NCI-H2171 (cell line): ENCODE measurements at places on chromosomes 5 and 9.

- no peak for DNase-seq
Observed at GRCh38 chr5:34467436-34467835, 188.7 kb upstream of the RAI14 start.

DNA sequence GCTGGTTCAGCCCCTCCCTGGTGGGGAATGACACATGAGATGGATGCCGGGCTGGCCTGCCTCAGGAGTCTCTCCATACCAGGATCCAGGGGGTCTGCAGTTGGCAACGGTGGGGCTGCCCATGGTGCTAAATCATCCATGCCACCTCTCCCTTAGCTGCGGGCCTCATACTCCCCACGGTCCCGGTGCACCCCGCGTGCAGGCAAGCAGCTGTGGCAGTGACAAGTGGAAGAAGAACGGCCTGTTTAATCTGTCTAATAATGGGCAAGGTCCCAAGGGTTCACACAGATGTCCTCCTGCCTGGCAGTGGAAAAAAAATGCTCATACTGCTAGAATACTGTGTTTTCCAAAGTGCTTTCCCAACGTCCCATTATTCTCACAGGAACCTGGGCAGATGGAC lies 196.9 kb upstream of the PANK3 start:
- no peak for DNase-seq

- DNase-seq, result peak; percentile 71
Observed at GRCh38 chr5:117486879-117487391, 912.3 kb upstream of the SEMA6A start.

DNA sequence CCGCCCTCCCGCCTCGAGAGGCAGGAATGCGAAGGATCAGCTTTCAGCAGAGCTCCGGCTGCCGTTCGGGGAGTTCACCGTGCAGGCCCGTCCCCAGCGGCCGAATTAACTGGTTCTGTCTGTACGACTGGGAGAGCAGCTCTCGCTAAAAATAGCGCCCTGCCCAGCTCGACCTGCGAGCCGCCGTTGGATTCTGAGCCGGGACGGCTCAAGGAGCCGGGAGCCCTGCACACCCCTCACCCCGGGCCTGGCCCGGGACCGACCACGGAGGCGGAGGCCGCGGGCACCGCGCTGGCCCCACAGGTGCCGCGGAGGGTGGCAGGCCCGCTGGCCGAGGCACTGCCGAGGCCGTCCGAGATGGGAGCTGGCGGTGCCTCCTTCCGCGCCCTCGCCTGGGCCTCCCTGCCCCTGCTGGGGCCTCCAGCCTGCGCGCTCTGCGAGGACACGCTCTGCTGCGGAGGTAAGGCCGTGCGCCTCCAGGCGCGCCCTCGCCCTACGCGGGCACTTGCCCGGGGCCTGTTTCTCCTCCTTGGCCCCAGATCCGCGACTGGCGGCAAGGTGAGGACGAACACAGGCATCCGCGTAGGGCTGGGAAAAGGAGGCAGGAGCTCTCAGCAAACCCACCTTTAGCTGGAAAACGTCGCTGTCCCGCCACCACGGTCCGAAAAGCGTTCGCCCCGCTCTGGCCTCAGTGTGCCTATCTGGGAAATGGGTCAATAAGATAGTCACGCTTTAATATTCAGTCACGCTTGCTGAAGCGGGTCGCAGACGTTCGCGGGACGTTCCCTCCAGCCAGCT lies 53.1 kb upstream of the DAB2IP start:
- peak; percentile 61 for DNase-seq

- peak; percentile 77 for DNase-seq
Observed at GRCh38 chr9:136978073-136978864, 965 bp downstream of the PTGDS start.

GRCh38 chr5:78533356-78533755 lies 115.2 kb downstream of the LHFPL2 start:
- no peak for DNase-seq

DNA sequence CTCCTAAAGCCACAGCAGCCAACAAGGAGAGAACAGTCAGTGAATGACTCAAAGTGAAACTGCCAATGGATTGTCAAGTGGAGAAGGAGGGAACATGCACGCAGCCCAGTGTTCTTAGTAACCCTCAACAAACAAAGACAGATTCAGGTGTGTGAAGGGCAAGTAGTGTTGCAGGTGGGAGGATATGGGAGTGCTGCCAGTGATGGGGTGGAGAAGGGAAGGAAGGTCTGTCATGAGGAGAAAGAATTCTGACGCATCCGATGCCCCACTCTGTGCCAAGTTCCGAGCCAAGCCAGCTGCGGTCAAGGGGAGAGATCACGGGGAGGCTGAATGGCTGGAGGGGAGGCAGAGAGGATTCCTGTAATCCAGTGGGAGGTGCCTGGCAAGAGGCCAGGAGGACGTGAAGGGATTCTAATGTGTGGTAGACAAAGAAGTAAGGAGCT lies 56.5 kb downstream of the CAST start:
- DNase-seq, result no peak

- DNase-seq, result no peak
Observed at GRCh38 chr5:96114736-96115135, 153.1 kb upstream of the ELL2 start.

DNA sequence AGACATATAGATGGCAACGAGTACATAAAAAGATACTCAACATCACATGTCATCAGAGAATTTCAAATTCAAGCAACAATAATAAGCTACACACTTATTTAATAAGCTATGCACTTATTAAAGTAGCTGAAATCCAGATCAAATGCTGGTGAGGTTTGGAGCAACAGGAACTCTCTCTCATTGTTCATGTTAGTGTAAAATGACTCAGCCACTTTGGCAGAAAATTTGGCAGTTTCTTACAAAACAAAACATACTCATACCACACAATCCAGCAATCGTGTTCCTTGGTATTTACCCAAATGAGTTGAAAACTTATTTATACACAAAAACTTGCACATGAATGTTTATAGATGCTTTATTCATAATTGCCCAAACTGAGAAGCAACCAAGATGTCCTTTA lies 131.5 kb upstream of the NFIL3 start:
- no peak for DNase-seq

GRCh38 chr5:80177236-80177635 lies 78.6 kb downstream of the SERINC5 start:
- DNase-seq, result no peak

DNA sequence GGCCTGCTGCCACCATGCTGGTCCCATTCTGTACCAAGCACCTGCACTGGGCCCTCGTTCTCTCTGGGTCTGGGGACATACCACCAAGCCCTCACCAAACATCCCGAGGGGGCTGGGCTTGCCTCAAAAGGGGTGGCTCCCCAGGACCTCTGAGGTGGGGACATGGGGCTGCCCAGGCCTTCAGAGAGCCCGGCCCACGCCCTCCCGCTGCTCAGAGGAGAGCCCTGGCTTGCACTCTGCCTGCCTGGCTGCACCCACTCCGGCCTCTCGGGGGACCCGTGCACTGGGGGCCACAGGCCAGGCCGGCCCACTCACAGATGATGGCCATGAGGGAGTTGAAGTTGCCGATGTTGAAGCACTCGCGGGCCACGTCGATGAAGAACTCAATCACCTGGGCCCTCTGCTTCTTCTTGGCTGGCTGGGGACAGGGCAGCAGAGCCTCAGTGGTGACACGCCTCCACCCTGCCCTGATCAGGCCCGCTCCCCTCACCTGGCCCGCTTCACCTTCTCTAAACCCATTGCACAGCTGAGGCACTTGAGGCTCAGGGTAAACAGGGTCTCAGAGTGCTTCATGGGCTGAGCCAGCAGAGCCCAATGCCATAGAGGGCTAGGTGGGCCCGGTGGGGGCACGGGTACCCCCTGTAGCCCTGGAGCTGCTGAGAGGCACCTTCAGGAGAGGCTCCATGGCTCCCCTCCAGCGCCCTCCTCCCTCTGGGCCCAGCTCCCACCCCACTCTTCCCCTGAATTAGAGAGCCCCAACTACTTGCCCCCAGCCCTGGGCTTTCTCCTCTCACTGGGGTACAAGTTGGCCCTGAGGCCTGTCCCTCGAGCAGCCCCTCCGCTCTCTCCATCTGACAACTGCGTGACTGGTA lies 47.7 kb upstream of the RNF130 start:
- no peak for DNase-seq

DNA sequence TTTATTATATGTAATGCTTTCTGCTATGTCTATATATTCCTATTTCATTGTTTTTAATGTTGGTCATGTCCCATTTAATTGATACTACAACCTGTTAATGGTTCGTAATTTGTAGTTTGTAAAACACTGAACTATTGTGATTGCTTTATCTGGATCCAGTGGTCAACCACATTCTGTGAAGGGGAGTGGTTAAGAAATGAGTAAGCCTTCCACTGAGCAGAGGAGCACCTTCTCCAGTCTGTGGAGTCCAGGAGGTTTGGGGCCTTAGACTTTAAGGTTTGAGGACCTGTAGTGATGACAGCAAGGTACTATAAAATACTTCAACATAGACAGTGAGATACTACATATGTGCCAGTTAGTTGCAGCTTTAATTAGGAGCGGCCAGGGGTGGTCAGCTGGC lies 67.7 kb upstream of the RAD23B start:
- DNase-seq, result no peak

- DNase-seq, result no peak
Observed at GRCh38 chr9:112401175-112401815, 21.4 kb downstream of the HSDL2 start.

GRCh38 chr5:106833517-106833916 lies 837.2 kb downstream of the EFNA5 start:
- no peak for DNase-seq

DNA sequence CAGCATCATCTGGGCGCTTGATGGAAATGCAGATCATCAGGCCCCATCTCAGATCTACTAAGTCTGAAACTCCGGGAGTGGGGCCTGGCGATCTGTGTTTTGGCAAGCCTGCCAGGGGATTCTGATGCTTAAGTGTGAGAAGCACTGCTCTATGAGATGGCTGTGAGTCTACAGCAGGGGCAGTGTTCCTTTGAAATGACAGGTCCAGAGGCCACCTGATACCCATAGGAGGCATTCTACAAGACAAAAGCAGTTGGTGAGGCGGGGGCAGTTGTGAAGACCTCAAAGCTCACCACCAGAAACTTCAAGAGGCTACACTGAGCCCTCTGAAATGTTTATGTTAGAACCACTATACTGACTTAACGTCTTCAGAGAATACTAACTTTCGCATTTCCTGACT lies 86.9 kb upstream of the SPATA31D4 start:
- DNase-seq, result no peak

- no peak for DNase-seq
Observed at GRCh38 chr5:80255431-80255810, 427 bp downstream of the SERINC5 start.

DNA sequence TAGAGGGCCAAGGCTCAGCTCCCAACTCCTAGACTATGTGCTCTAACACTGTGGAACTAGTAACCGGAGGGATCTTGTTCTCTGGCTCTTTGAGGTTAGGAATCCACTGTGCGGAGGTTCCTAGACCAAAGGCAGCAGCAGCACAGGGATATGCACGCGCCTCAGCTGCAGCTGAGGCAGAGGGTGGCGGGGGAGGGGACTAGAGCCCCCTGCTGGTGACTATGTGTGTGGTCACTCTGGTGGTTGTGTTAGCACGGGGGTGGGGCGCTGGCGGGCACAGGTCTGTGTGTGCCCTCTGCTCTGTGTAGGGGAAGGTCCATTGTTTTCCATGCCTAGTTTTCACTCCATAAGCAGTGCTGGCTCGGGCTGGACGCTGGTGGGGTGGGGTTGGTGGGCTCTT lies 458.0 kb upstream of the IZUMO3 start:
- DNase-seq, result no peak

DNA sequence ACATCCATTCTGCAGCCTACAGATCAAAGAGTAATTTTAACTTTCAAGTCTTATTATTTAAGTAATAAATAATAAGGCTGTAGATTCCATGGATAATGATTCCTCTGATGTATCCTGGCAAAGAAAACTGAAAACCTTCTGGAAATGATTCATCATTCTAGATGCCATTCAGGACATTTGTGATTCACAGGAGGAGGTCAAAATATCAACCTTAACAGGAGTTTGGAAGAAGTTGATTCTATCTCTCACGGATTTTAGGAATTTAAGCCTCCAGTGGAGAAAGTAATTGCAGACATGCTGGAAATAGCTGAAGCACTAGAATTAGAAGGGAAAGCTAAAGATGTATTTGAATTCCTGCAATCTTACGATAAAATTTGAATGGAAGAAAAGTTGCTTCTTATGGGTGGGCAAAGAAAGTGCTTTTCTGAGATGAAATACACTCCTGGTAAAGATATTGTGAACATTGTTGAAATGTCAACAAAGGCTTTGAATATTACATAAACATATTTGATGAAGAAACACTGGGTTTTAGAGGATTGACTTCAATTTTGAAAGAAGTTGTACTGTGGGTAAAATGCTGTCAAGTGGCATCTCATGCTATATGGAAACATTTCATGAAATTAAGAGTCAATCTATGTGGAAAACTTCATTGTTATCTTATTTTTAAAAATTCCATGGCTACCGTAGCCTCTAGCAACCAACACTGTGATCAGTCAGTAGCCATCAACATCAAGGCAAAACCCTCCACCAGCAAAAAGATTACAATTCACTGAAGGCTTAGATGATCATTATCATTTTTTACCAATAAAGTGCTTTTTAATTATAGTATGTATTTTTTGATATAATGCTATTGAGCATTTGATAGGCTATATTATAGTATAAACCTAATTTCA lies 1141.0 kb downstream of the CDH12 start:
- no peak for DNase-seq

GRCh38 chr9:81717747-81718077 lies 28.4 kb upstream of the TLE1 start:
- no peak for DNase-seq

- DNase-seq, result no peak
Observed at GRCh38 chr9:124300312-124300711, 42.6 kb downstream of the NEK6 start.

DNA sequence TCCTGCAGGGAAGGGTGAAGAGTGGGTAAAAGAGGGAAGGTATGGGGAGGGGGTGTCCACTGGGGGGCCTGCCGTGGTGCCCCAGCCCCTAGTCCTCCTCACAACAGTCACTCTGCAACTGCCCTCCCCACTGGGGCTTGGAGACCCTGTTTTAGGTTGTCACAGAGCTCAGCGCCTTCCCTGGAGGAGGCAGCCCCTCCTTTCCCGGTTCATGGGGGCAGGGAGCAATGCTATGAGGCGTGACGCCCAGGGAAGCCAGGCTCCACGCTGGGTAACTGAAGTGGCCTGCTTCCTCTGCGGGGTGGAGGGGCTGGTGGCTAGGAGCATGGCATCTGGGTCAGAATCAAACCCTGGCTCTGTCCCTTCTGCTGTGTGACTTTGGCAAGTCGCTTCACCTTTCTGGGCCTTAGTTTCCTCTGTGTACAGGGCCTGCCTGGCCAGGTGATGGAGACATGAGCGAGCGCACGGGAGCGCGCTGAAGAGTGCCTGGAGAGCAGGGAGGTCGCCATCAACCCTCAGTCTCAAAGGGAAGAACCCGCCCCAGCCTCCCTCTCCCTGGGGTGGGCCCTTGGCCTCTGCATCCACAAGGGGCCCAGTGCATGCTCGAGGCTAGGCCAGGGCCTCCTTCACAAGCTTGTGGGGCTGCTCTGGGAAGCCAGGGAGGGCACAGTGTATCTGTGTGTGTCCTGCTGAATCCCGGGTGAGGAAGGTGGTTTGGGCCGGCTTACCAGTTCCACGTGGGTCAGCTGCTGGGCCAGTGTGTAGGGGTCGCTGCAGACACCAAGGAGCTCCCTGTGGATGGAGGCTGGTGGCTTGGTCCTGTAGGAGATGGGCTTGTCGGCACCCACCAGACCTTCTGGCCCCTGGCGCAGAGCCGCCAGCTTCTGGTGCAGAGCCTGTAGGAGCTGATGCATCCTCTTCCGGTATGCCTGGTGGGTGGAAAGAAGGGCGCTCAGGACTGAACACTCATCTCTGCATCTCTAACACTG lies 56.4 kb upstream of the RNF130 start:
- DNase-seq, result no peak

GRCh38 chr5:62308439-62308838 lies 2.4 kb downstream of the KIF2A start:
- DNase-seq, result no peak

GRCh38 chr5:168886157-168886556 lies 307.0 kb upstream of the PANK3 start:
- no peak for DNase-seq

GRCh38 chr5:1264211-1264610 lies 30.7 kb downstream of the TERT start:
- DNase-seq, result no peak
